ENCODE measurements at places on chromosomes 3 and 15.
A peak's percentile ranks its signal among the peaks of the same experiment; 100 is the strongest.

GRCh38 chr3:42979044-42979972, at the start of gene GASK1A:
Gene GASK1A, plus strand, starts transcription at chr3:42979311. Its CDS starts 332 bp downstream, at chr3:42979643.
- no peak for DNase-seq

DNA sequence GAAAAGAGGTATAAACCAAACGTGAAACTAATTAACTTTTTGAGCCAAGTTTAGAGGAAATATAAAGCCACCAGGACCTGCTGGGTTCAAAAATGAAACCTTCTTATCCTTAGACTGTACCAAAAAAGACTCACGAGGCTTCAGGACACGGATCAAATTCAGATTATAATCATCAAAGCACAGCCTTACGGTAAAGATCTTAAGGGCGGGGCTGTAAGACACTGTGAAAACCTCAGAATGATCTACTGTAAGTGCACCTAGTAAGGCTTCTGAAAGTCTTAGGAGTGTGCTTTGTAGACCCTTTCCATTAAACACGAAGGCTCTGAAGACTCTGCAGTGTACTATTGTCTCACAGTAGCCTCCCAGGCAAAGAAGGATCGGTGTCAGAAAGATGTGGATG, 26.8 kb downstream of the TARS3 start:
- no peak for DNase-seq

DNA sequence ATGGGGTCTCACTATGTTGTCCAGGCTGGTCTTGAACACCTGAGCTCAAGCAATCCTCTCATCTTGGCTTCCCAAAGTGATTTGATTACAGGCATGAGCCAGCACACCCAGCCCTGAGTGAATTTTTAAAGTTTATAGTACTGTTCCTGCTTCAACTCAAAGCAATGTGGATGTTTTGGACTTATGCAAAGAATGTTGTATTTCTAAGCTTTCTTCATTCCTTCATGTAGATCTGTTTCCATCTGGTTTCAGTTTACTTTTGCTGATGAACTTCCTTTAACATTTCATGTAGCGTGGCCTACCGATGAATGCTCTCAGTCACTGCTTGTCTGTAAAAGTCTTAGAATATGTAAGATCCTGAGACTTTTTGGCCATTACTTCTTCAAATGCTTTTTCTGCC, 23.2 kb downstream of the NRG4 start:
- DNase-seq: peak; percentile 58

DNA sequence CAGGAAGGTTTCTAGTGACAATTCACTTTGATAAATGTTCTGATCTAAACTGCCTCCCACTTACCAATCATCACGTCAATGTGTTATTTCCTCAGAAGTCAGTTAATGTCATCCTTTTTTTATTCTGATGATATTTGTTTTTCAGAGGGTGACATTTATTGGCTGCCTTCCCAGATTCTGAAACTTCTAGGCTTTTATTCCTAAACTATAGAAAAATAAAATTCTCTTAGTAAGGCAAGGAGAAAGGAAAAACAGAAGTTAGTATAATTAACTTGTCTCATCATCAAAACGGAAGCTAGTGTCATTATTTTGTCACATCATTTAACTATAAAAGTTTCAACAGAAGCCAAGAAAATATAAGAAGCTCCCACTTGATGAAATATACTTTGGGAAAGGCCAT, 100.0 kb upstream of the C3orf80 start:
- DNase-seq: no peak

GRCh38 chr3:100637197-100637631, 27.8 kb downstream of the ADGRG7 start:
- peak; percentile 45 for DNase-seq

GRCh38 chr3:171349392-171349791, 110.8 kb downstream of the TNIK start:
- peak; percentile 86 for DNase-seq

- peak; percentile 99 for DNase-seq
These were observed at the start of gene HES1 for GRCh38 chr3:194135806-194136518. Gene HES1, plus strand, starts transcription at chr3:194136148. Its CDS starts 233 bp downstream, at chr3:194136381.

DNA sequence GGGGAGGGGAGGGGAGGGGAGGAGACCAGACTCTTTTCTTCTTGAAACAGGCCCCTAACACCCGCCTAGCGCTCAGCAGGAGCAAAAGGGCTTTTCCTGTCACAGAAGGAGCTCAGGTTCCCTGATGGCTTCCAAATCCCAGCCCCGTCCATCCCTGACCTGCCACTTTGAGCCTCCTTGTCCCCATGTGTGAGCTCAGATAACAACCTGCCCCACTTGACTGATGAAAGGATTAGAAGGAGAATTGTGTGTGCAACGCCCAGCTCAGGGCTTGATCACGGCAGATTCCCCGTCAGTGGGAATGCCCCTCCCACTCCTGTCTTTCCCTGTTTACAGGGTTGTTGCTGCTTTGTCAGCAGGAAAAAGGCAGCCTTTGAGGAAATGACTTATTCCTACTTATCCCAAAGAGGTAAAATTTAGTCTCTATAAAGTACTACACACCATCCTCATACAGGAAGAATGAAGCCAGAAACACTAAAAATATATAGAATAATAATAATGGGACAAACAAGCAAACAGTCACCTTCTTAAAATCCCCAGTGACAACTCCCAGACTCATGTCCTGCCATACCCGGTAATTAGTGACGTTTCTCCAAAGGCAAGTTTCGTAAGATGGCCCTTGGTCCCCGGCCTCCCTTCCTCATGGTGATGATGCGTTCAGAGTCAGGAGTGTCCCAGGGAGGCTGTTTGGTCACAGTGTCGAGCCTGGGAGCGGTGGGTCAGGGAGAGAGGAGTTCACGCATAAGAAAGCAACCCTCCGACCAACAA, 6.1 kb upstream of the LRRC15 start:
- DNase-seq: no peak

- DNase-seq: no peak
These were observed 190.9 kb downstream of the NR2F2 start for GRCh38 chr15:96521386-96521785.

- no peak for DNase-seq
These were observed 33.7 kb downstream of the SYNM start for GRCh38 chr15:99138491-99138982.

GRCh38 chr3:38148311-38148882, 9.9 kb downstream of the MYD88 start:
- DNase-seq: no peak

- DNase-seq: no peak
These were observed 67.4 kb downstream of the ATP10A start for GRCh38 chr15:25795712-25796111.

DNA sequence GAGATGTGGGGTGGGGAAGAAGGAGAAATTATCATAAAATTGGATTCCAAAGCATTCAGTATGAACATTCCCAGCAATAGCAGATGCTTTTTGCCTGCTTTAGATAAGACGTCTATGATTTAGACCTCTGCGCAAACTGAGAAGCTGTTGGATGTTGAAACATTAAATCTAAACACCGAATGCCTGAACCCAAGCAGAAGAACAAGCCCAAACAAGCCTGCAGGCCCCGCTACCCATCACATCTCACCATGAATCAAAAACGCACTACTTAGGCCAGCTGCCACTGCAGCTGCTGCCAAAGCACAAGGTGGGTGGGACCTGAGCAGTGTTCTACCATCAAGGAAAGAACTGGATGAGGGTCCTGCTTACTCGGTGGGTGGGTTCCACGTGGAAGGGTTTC, 24.4 kb upstream of the THBS1 start:
- DNase-seq: no peak

DNA sequence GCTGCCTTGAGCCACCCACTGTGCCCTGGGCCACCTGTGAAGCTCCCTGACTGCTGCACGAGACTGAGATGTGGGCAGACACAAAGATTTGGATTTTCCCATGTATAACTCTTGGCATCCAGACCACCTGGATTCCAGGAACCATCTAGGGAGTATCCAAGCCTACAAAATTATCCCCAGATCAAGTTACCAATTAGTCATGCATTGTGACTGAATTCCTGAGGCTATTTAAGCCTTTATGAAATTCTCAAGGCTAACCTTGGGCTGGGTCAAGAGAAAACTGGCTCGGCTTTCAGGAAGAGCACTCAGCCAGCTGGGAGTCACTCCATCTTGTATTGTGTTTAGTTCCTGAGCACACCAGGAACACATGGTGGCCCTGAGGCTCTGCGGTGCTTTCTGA, 13.3 kb upstream of the ATP13A5 start:
- DNase-seq: peak; percentile 1

GRCh38 chr3:9553021-9553947, at the start of gene LHFPL4:
Gene LHFPL4, minus strand, starts transcription at chr3:9553822. Its CDS starts 1,143 bp downstream, at chr3:9552679.
- no peak for DNase-seq

DNA sequence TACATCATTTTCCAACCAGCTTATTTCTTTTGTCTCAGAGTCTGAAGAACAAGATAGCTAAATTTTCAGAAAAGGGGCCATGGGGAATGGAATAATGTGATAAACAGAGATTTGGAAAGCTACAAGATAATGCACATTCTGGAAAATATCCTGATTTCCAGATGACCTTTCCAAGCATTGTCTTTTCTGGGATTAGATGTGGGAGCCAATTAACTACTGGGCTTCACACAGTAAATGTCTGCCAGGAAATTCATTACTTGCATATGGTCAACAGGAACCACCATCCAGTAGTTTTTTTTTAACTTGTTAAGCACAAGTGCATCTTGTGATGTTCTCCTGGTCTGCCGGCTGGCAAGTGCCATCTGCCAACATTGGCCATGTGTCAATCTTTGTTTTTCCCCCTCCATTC, 131.1 kb upstream of the BFSP2 start:
- no peak for DNase-seq

- DNase-seq: no peak
These were observed 150.7 kb upstream of the P2RY1 start for GRCh38 chr3:152684279-152684678.
